ENCODE measurements at places on chromosomes 7 and 10. TPM values are rescaled to one million over a fixed set of nuclear protein-coding genes. Genes with fewer than 3 reads are reported as not detected.

- no peak for DNase-seq
These were observed 57.3 kb upstream of the OGDHL start for GRCh38 chr10:49819234-49819958.

DNA sequence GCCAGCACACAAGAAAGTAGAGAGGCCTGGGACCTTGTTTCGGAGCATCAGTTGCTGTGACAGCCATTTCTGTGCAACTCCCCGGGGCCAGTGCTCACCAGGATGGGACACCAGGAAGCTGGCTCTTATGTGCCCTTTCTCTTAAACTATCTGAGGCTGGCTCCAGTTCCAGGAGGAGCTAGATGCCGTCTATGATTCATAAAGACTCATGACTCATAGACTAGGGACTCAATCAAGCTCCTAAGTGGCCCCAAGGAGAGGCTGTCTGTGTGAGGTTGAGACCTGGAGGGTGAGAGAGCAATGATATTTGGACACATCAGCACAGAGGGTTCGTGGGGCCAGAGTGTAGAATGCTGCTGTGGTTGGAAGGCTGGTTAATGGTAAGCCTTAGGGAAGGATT is 580.1 kb downstream of the CCSER2 start:
- DNase-seq = no peak

- DNase-seq = no peak
These were observed 816.9 kb upstream of the POT1 start for GRCh38 chr7:125746510-125746909.

Gene MYOF
- 381 TPM for total RNA-seq

GRCh38 chr10:110388687-110389052 is 84.0 kb upstream of the SMNDC1 start:
- no peak for DNase-seq

- DNase-seq = no peak
These were observed 58.8 kb downstream of the CACNA2D1 start for GRCh38 chr7:82384779-82385178.

Gene OR2A1
- 0.27 TPM for total RNA-seq

DNA sequence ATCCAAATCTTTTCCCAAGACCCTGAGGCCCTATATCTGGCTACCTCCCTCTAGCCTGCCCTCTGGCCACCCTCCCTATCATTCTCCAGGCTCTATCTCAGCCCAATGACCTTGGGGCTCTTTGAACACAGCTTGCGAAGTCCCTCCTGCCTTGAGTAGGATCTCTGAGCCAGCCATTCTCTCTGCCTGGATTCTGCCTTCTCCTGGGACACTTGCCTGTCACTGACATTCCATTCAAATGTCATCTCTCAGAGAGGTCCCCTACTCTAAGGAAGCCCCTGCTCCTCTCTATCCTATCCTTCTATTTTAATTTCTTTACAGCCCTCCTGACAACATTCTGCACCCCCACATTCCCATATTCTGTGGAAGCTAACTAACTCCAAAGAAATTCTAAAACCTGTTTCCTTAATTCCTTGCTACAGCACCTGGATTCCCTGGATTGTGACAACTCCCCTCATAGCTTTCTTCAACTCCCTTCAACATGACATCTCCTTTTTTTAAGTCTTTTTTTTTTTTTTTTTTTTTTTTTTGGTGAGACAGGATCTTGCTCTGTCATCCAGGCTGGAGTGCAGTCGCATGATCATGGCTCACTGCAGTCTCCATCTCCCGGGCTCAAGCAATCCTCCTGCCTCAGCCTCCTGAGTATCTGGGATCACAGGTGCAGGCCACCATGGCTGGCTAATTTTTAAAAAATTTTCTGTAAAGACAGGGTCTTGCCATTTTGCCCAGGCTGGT is 81.0 kb upstream of the ASAH2 start:
- no peak for DNase-seq

GRCh38 chr10:133393401-133394063 is 425 bp upstream of the MTG1 start:
- DNase-seq = no peak

Gene CD36
- total RNA-seq = 561 TPM

Gene PODXL
- total RNA-seq = 2.3 TPM

GRCh38 chr7:157606140-157606539 is 269.3 kb downstream of the DNAJB6 start:
- DNase-seq = no peak

Gene LGI1
- total RNA-seq = 0.16 TPM

- DNase-seq = no peak
These were observed 973.1 kb downstream of the LRMDA start for GRCh38 chr10:76404531-76404930.

Gene IGFBP3
- 1,278 TPM for total RNA-seq

DNA sequence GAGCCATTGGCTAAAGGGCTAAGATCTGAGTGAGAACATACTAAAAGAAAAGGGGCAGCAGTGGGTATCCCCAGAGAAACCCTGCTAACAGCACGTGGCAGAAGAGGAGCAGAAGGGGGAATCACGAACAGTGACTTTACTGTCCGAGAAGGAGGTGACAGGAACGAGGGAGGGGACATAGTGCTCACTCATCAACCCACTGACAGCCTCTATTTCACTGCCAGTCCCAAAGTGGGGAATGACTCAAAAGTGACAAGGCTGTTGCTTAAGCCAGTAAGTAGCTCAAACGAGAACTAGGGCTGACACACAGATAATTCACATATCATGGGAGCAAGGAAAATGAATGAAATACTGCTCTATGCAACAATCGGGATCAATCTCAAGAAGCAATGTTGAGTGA is 92.7 kb downstream of the RSU1 start:
- no peak for DNase-seq

GRCh38 chr10:69449841-69450240 is 1.4 kb upstream of the TSPAN15 start:
- peak; percentile 16 for DNase-seq

DNA sequence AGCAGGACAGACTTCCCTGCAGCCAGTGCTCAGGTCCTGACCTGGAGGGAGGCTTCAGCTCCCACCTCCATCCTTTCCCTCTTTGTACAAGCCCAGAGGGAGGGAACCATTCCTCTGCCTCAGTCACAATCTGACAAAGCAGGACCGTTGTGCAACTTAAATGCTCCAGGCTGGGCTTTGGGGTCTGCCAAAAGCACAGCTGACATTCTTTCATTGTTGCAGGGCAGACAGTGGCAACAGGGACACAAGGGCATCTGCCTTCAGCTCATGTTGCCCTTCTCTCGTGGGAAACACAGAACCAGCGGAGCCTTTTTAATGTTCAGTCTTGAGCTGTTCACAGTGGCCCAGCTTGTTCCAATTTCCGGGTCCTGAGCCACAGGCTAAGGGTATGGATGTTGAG is 155.7 kb upstream of the TNS3 start:
- DNase-seq = no peak

- DNase-seq = no peak
These were observed 23.4 kb upstream of the NME8 start for GRCh38 chr7:37825038-37825437.

Gene GIMAP7
- total RNA-seq = not detected

Gene ACBD7
- total RNA-seq = 0.99 TPM
